ENCODE measurements at places on chromosomes 12 and 14.

DNA sequence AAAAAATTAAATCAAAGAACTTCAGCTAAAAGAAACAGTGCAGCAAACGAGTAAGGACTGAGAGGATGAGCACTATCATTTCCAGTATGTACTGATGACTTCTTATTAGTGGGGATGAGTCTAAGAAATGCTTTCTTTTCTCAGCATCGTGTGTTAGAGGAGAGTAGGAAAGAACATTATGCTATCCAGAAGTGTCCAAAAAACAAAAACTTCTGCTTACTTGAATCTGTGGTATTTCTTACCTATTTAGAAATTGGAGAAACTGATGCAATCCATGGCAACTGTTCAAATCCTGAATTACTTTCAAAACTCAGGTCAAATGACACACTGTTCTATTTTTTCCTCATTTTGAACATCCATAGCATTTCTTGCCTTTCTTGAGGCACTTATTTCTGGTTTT is 23.7 kb downstream of the ABCD2 start:
- no peak for DNase-seq

- DNase-seq: no peak
Measured at GRCh38 chr12:115953031-115953430, 324.5 kb downstream of the MED13L start.

GRCh38 chr12:65658360-65658759 is 165.9 kb upstream of the HMGA2 start:
- DNase-seq: no peak

- DNase-seq: no peak
Measured at GRCh38 chr12:27009881-27010301, 4.3 kb downstream of the TM7SF3 start.

- no peak for DNase-seq
Measured at GRCh38 chr12:91921555-91921954, 224.1 kb downstream of the BTG1 start.

DNA sequence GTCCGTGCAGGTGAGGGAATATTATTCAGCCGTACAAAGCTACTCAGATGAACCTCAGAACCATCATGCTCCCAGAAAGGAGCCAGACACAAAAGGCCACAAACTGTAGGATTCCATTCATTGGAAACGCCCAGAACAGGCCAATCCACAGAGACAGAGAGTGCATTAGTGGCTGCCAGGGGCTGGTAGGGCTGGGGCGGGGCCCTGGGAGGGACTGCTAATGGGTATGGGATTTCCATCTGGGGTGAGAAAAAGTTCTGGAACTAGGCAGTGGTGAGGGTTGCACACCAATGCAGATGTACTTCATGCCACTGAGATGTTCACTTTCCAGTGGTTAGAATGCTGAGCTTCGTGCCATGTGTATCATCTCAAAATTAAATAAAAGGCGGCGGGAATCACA is 101.1 kb downstream of the RFLNA start:
- no peak for DNase-seq

GRCh38 chr14:75268633-75269550 is 9.7 kb upstream of the FOS start:
- no peak for DNase-seq

- no peak for DNase-seq
Measured at GRCh38 chr12:109625749-109626377, 52.3 kb downstream of the MVK start.

DNA sequence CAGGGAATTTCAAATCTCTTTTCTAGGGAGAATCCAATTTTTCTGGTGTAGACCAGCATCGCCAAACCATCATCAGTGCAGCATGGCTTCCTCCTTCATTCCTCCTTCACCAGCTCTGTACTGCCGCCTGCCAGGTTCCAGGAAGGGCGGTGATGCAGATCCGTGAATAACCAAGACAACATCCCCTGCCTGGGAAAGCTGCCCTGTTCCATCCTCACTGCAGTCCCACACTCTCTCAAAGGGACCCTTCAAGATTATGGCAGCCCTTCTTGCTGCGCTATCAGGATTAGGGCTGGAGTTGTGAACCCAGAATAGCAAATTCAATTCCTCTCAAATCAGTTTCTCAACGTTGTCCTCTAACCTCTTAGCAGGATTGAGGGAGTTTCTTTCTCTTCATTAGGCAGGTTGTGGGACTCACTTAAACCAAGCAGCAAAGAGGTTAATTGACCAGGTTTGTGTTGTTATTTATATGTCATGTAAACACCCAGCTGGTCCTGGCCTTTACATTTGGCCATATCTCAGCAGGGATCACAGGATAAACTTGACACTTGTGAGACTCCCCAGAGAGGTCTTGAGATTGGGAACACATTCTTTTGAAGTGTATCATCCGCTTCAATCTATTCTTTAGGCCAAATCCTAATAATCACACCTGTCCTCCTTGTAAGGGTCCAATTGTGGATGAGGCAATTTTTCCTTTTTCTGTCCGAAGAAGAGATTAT is 26.2 kb downstream of the TMEM30B start:
- no peak for DNase-seq
